H1 (cell line): ENCODE measurements at places on chromosomes 3 and 15. TPM values are rescaled to one million over a fixed set of nuclear protein-coding genes. Genes with fewer than 3 reads are reported as not detected.

The CLSTN2 gene
- polyA plus RNA-seq = 0.31 and 0.39 TPM in 2 replicates

The TRIM71 gene
- 53.7 and 69.5 TPM in 2 replicates for polyA plus RNA-seq

The SERPINI1 gene
- 2.5 and 5.3 TPM in 2 replicates for polyA plus RNA-seq

The SPRED1 gene
- polyA plus RNA-seq = 4.7 and 5.5 TPM in 2 replicates

The LYSMD2 gene
- polyA plus RNA-seq = 0.85 and 2.2 TPM in 2 replicates

The ISLR gene
- 0.29 and 0.82 TPM in 2 replicates for polyA plus RNA-seq

The GOLGA8Q gene
- not detected in 2 replicates for polyA plus RNA-seq

The ACOX2 gene
- polyA plus RNA-seq = 7.3 and 9.2 TPM in 2 replicates

The TPM1 gene
- polyA plus RNA-seq = 246 and 258 TPM in 2 replicates

The CFAP92 gene
- 0.77 and 1.2 TPM in 2 replicates for polyA plus RNA-seq

The CRYGS gene
- polyA plus RNA-seq = 1.3 and 1.5 TPM in 2 replicates

The CCDC54 gene
- not detected in 2 replicates for polyA plus RNA-seq

The SERINC4 gene
- polyA plus RNA-seq = 0.08 and 0.14 TPM in 2 replicates

The DPPA2 gene
- polyA plus RNA-seq = 6.6 and 7.8 TPM in 2 replicates

The OR5K2 gene
- polyA plus RNA-seq = not detected in 2 replicates

The DNASE1L3 gene
- not detected in 2 replicates for polyA plus RNA-seq

The OCA2 gene
- 0.20 and 0.36 TPM in 2 replicates for polyA plus RNA-seq

The FAM81A gene
- polyA plus RNA-seq = 0.30 and 0.56 TPM in 2 replicates

The ACKR2 gene
- 0.09 and 0.12 TPM in 2 replicates for polyA plus RNA-seq

The CXCR6 gene
- polyA plus RNA-seq = not detected in 2 replicates

The SAMD7 gene
- not detected in 2 replicates for polyA plus RNA-seq

The ZNF80 gene
- not detected in 2 replicates for polyA plus RNA-seq

The LRRC15 gene
- 0.15 and 0.17 TPM in 2 replicates for polyA plus RNA-seq

The LARP6 gene
- polyA plus RNA-seq = 23.9 and 24.7 TPM in 2 replicates

The SCG3 gene
- polyA plus RNA-seq = 2.3 and 5.2 TPM in 2 replicates

The EBLN2 gene
- polyA plus RNA-seq = 1.6 and 1.9 TPM in 2 replicates

The CD96 gene
- 0.02 TPM in 1 of 2 replicates, not detected in the other for polyA plus RNA-seq

The A4GNT gene
- not detected in 2 replicates for polyA plus RNA-seq

The MAPK6 gene
- polyA plus RNA-seq = 15.4 and 22.6 TPM in 2 replicates

The ALDH1A3 gene
- 2.2 and 2.5 TPM in 2 replicates for polyA plus RNA-seq

The MESD gene
- 9.0 and 11.0 TPM in 2 replicates for polyA plus RNA-seq

The ACTRT3 gene
- polyA plus RNA-seq = 3.0 and 3.4 TPM in 2 replicates

The GOLGA8T gene
- 0.03 and 0.30 TPM in 2 replicates for polyA plus RNA-seq

The PROS1 gene
- 0.42 and 0.65 TPM in 2 replicates for polyA plus RNA-seq

The CADM2 gene
- polyA plus RNA-seq = 14.9 and 28.3 TPM in 2 replicates

The LSMEM2 gene
- polyA plus RNA-seq = 0.68 and 0.94 TPM in 2 replicates

The UBAP1L gene
- 0.67 and 1.3 TPM in 2 replicates for polyA plus RNA-seq

The LYZL4 gene
- not detected in 2 replicates for polyA plus RNA-seq
